Muscle of back (tissue), 13 donors: ENCODE measurements at places on chromosomes 13 and 19. TPM values are rescaled to one million over a fixed set of nuclear protein-coding genes. Genes with fewer than 3 reads are reported as not detected.

- no peak for DNase-seq
Measured at GRCh38 chr19:2567580-2567979, 91.7 kb downstream of the GADD45B start.

GRCh38 chr13:43804461-43805070, 17.8 kb upstream of the ENOX1 start:
- peak; percentile 77 for DNase-seq

GRCh38 chr19:38665950-38666662, 18.7 kb downstream of the ACTN4 start:
- peak; percentile 86 for DNase-seq

DNA sequence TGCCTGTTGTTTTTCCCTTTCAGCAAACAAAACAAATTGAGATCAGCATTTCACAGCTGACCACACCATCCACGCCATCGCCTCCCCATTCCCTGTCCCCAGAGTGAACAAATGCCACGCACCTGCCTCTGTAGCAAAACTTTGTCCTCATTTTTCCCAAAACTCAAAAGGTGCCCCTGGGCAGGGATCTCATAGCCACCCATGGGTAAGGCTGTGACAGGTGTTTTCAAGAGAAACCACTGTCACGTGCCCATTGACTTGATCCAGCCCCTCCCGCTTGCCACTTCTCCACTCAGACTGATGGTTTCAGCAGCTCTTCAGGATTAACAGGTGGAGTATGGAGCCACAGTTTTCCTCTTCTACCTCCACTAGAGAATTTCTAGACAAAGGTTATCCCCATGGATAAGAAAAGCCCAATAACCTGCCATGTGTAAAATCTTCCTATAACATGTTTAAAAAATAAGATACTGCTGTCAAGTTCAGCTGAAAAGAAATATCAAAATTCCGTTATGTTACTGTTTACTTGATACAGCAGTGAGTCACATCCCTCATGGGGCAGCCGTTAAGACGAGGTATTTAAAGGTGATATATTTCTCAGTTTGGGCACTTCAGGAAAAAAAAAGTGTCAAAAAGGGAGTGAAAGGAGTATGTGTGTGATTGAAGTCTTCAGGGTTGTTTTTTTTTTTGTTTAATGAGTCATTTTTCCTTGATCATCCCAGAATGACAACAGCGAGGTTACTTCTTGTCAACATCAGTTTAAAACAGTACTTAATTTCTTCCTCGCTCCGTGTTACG, 63.5 kb upstream of the GPR183 start:
- DNase-seq, result no peak

KRTDAP gene
- polyA plus RNA-seq, result not detected

KCTD15 gene
- 33.4 TPM for polyA plus RNA-seq
